ENCODE measurements at places on chromosomes 4 and X.

DNA sequence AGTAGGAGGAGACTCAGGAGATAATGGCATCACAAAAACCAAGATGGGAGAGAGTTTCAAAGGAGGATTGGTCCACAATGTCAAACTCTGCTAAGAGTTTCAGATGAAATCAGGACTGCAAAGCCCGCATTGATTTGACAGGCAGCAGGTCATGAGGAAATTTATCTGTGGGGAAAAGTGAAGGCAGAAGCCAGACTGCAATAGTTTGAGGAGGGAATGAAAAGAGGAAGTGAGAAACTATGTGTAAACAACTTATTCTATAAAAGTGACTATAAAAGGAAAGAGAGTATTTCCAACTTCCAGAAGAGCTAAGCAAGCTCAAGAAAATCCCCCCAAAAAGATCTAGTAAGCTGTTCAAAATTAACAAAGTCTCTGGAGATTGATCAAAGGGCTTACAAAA lies 66.3 kb upstream of the DGKK start:
- DNase-seq = no peak

GRCh38 chr4:170058826-170059225 lies 30.9 kb downstream of the AADAT start:
- DNase-seq = no peak

- no peak for DNase-seq
Observed at GRCh38 chrX:74234818-74235217, 69.2 kb upstream of the ZCCHC13 start.

GRCh38 chr4:159950707-159951106 lies 847.8 kb downstream of the RAPGEF2 start:
- no peak for DNase-seq

- no peak for DNase-seq
Observed at GRCh38 chr4:103158760-103159159, 39.4 kb downstream of the CENPE start.

DNA sequence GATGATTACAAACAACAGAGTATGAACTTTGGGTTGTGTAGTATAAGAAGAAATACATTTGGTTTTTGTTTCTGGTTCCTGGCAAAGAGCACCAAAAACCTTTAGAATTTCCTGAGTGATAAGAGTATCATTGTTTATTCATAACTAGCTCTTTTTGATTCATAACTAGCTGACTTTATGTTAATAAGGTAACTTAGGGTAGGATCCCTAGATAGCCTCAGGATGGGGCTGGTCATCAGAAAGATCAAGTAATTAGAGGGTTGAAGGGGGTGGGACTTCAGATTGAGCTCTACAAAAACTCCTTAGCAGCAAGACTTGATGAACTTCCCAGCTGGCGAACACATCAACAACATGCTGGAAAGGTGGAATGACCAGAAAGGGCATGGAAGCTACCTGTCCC lies 166.5 kb downstream of the SCFD2 start:
- no peak for DNase-seq

DNA sequence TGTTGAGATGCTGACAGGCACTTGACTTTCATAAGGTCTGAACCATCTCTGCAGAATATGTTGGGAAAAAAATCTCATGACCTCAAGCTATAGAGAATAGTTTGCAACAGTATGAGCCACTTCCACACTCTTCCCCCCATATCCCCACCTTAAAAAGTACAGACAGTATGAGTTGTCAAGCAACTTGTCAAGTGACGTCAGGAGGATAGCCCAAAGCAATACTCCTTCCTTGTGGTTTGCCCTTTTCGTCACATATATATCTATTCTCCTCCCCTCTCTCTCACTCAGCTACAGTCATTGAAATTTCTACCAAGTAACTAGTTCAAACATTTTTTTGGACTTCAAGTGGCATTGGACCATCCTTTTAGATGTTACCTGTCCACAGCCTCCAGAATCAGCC lies 67.7 kb downstream of the MCF2 start:
- no peak for DNase-seq

DNA sequence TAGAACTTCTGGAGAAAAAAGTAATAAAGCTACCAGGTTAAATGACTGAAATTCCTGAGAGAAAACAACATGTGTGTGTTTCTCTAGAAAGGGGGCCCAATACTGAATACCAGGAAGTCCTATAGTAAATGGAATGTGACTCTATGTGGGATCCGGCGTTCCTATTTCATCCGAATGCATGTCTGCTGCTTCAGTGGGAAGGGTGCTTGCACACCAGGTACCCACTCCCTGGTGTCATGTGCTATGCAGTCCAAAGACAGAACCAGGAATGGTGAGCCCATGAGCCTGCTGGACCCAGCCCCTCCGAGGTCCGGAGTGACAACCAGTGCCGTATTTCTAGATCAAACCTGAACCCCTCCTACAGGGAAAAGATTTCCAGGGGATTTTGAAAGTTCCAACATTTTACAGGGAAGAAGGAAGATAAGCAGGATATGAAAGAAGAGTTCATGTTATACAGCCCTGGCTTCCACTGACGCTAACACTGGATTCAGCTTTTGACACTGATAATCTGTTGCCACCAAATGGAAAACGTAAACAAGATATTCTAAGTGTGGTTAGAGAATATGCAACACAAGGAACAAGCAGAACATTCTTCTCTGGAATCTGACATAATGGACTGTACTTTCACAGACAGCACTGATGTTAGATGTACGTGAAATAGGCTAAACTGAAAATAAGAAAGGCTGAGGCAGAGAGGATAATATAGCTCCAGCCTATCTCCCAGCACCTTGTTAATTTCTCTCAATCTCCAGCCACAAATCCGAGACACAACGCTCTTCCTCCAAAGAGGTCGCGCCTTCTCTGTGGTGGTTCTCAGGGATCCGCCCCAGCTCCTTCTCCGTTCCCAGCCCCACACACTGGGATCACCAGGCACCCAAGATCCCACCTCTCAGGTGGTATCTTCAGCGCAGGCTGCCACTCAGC lies 725 bp upstream of the CXCL1 start:
- DNase-seq = no peak

DNA sequence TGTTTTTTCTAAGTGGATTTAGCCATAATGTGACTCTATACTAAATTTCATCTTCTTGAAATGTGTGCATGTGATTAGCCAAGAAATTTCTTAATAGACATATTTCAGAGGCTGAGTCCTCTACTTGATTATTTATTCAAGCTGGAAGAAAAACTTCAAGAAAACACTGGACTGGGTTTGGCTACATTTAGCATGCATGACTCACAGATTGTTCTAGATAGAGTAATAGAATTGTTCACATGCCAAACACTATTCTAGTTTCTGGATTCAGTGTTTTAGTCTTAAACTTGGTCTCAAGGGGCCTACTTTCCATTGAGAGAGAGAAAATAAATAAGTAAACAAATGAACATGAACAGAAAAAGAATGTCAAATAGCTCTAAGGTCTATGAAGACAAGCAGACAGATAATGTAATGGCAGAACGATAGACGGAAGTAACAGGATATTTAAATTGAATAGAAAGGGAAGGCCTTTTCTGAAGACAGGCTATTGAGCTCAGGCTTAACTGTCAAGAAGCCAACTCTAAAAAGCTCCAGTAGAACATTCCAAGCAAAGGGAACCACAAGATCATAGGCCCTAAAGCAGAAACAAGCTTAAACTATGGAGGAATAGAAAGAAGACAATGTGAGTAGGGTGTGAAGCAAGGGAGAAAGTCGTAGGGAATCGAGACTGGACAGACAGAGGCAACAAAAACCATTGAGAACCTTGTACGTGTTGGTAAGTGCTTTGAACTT lies 104.6 kb downstream of the TMEM144 start:
- no peak for DNase-seq

DNA sequence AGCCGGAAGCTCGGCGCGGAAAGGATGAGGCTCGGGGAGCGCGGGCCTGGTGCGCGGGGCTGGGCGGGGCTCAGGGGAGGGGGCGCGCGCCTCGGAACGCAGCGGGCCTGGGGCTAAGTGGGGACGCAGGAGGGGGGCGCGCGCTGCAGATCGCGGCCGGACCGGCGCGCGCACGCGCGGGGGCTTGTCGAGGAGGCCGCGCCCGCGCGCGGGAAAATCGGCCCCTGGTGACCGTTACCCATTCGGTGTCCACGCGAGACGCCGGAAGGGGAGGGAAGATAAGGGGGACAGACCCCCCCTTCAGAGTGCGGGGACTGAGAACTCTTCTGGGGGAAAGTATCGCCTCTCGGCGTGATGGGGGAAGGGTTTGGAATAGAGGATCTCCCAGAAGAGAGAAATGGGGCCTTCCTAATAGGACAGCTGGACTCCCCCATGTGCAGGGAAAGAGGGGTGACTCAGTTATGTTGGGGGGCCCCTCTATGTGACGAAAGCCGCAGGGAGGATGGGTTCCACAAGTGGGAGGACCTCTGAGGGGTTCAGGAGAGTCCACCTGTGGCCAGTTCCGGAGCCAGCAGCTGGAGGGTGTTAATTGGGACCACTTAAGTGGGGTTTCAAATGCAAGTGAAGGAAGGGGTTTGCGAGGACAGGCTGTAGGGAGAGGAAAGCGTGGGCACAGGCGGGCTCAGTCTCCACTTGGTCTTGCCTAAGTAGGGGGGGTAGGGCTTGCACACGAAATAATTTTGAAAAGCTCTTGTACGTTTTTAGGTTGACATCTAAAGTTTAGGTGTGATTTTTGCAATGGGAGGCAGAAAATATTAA lies 584 bp downstream of the SUV39H1 start:
- DNase-seq = no peak

- no peak for DNase-seq
Observed at GRCh38 chr4:125948021-125948420, 633.3 kb downstream of the FAT4 start.

DNA sequence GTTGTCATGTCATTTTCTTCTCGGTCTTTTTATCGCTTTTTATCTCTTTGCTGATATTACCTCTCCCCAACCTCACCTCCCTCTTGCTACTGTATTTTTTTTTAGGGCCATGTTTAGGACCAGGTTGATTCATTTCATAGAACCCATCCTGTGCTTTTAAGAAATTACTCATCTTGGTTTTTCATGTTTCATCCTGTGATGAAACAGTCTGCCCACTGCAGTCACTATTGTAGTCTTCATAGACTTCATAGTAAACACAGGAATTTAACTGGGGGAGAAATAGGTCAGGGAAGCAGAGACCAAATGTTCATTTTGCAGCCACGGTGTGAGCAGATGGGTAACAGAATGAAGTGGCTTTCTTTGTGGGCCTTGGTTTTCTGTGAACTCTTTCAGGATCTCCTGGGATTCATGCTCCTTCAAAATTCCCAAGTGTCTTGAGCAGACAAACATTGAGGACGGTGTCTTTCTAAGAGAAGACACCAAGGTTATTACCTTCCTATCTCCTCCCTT lies 161.8 kb downstream of the NAA11 start:
- no peak for DNase-seq

- DNase-seq = no peak
Observed at GRCh38 chr4:9804918-9805317, 23.5 kb downstream of the DRD5 start.

GRCh38 chr4:26171941-26172340 lies 148.9 kb upstream of the RBPJ start:
- no peak for DNase-seq

DNA sequence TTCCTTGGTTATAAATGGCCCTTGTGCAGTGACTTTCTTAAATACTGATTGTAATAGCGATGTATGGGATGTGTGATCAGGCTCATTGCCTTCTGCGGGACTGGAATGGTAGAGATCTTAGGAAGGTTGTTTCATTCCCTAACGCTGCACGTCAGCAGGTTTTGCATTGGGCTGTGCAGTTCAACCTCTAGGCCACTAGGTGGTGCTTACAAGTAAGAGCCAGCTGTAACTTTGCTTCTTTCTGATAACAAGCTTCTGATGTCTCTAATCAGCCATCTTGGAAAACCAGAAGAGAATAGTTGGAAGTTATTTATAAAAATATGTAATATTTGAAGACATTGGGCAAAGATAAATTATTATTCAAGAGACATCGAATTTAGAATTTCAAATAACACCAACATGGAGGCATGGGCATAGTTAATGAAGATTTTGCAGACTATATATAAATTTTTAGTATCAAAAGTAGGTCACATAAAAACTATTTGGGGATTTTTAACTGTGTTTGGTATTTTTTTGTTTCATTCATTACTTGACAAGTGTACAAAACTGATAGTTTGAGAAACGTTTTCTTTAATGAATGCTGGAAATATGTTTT lies 339.7 kb upstream of the PCDH7 start:
- DNase-seq = peak; percentile 9

DNA sequence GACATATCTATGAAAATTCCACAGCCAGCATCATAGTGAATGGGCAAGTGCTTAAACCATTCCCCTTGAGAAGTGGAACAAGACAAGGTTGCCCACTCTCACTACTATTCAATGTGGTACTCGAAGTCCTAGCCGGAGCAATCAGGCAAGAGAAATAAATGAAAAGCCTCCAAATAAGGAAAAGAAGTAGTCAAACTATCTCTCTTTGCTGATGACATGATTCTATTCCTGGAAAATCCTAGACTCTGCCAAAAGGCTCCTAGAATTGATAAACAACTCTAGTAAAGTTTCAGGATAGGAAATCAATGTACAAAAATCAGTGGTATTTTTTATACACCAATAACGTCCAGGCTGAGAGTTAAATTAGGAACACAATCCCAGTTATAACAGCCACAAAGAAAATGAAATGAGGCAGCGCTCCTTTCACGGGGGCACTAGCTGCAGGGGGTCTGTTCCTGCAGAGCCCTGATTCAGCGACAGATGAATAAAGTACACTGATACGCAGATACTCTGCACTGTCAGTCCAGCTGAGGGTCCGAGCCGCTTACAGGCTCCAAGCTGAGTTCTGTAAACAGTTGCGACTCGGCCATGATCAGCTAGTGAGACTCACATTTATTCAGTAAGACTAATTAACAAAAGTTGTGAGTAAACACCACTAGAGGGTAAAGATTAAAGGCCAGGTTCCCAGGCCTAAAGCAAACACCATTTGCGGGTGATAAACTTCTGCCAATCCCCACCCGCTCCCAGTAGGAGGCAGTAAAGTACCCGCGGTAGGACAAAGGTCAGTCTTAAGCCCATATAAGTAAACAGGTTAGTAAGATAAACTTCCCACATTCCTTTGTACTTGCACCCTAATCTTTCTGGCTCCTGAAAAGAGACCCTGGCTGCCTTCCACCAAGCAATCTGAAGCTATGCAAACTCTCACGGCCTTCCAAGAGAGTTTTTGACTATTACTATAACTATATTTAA lies 290.6 kb upstream of the GRID2 start:
- DNase-seq = no peak

DNA sequence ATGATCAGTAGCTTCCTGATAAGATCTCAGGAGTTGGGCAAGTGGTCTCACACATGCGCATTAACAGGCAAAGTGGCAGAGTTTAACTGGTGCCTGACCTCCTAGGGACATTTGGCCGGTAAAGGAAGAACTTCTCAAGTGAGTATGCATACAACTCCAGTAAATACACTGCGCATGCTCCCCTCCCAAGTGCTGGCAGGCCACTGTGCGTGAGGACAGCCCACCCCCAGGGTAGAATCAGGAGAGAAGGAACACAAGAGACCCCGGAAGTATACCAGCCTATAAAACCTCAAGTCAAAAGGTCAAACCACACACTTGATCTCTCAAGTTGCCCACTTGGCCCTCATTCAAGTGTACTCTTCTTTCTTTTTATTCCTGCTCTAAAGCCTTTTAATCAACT lies 225.5 kb upstream of the ANKRD50 start:
- DNase-seq = peak; percentile 35

- DNase-seq = peak; percentile 57
Observed at GRCh38 chr4:87975466-87975865, at the start of gene SPP1. Gene SPP1 (plus strand): TSS chr4:87975714. CDS start chr4:87976896, 1,182 bp downstream.
